Stimulated activated naive CD4-positive, alpha-beta T cell (primary cell): ENCODE measurements at places on chromosomes 16 and 17.

GRCh38 chr16:27985981-27986380 is 77.5 kb downstream of the GSG1L start:
- no peak for DNase-seq

DNA sequence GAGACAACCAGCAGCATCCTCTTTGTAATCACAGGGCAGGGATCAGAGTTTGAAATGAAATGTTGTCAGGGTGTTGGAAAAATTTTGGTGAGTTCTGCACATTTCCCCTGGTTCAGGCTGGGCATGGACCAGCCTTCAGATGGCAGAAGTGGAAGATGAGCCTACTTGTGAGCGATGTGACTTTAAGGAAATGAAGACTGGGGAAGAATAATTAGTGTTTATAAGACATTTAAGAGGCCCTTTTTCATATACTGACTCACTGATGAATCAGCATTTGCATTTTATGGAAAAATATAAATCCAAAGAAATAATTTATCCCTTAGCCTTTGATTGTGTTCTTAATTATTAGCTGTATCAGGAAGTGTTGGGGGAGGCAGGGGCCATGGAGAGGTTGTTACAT is 20.9 kb downstream of the GPR179 start:
- no peak for DNase-seq

DNA sequence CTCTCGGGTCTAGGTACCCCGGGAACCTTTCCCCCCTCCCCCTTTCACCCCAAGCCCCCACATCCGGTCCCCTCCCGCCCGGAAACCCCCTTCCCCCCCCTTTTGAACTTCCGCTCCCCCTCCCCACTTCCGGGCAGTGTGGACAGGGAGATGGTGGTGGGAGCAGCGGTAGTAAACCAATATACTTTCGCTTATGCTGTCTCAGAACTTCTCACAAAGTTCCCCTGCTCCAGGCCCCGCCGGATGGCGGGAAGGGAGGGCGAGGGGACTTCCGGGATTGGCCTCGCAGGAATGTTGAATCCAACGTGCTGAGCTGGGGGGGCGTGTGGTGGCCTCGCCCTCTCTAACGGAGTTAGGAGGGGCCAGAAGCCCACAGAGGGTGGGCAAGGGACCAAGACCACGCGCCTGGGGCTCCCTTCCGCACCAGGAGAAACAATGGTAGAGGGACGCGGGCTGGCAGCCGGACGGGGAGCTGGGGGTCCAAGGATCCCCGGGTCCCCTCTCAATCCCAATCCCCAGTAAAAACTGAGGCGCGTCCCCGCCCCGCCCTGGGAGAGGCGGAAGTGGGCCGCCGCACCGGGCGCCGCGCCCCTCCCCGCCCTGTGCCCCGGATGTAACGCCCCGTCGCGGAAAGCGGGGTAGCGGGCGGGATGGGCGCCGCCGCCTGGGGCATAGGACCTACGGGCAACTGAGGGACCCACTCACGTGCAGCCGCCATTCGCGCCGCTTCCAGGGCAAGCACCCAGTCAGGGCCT is 742 bp downstream of the PFN1 start:
- peak; percentile 49 for DNase-seq

DNA sequence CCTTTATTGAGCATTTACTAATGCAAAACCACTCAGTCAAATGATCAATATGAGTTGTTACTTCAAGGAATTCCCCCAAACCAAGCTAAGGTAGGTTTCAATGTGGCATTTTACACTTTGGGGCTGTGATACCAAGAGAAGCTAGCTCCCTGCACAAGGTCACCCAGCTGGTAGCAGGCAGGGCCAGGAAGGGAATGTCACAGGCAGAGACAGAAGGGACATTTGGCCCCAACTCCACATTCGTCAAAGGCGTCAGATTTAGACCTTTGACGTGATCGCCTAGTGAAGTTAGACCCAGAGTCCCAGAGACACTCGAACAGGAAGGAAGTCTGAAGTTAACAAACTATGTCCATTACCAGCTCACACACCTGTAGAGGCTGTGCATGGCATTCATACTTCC is 5.5 kb upstream of the SMG1 start:
- no peak for DNase-seq

- DNase-seq = peak; percentile 19
Observed at GRCh38 chr17:68346448-68346847, 55.2 kb downstream of the ARSG start.

GRCh38 chr17:14831491-14831890 is 433.6 kb downstream of the PMP22 start:
- no peak for DNase-seq

- DNase-seq = peak; percentile 81
Observed at GRCh38 chr17:40612599-40613244, 34.9 kb downstream of the SMARCE1 start.

DNA sequence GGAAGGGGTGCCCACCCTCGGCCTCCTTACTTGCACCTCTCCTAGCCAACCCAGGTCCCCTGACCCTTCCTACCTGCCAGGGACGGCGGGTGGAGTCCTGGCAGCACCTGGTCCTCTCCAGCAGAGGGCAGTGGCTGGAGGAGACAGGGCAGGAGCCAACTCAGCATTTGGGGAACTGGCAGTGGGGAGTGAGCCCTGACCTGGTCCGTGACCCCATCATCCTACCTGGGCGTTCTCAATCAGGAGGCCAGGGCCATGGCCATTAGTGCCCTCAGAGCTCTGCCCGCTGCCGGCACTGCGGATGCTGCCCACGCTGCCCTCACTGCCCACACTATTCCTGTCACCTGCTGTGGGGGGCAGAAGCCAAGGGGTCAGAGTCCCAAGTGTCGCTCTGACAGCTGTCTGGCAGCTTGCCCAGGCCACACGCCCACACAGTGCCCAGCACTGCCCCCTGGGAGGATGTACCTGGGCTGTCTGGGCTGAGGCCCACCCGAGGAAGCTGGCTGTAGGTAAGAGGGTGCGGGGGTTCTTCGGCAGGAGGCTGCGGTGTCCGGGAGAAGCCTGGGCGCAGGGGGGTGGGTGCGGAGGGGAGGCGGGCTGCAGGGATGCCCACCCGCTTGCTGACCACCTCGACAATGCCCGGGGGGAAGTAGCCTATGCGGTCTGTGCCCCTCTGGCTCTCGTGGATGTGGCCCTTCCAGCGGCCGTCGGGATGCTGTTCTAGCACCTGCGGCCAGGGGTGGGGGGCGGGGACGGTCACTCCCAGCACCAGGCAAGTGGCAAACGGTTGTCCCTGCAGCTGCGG is 10.8 kb downstream of the CASKIN2 start:
- DNase-seq = peak; percentile 14
